Fibroblast of villous mesenchyme (primary cell): ENCODE measurements at places on chromosomes 7 and 10. TPM values are rescaled to one million over a fixed set of nuclear protein-coding genes. Genes with fewer than 3 reads are reported as not detected.

The CLCN1 gene
- total RNA-seq, result under 0.01 TPM in 2 replicates

The TMUB1 gene
- total RNA-seq, result 17.7 and 21.6 TPM in 2 replicates

The OR13A1 gene
- total RNA-seq, result not detected in 2 replicates

The CFAP69 gene
- total RNA-seq, result 1.6 and 2.6 TPM in 2 replicates

DNA sequence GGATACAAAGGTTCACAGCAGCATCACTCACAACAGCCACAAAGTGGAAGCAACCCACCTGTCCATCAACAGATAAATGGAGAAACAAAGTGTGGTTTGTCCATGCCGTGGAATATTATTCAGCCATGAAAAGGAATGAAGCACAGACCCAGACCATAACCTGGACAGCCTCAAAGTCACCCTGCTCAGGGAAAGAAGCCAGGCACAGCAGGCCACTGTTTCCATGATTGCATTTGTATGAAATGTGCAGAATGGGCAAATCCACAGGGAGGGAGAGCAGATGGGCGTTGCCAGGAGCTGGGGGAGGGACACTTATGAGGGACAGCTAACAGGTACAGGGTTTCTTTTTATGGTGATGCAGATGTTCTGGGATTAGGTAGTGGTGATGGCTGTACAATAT is 30.3 kb downstream of the FOXL3 start:
- no peak for DNase-seq

DNA sequence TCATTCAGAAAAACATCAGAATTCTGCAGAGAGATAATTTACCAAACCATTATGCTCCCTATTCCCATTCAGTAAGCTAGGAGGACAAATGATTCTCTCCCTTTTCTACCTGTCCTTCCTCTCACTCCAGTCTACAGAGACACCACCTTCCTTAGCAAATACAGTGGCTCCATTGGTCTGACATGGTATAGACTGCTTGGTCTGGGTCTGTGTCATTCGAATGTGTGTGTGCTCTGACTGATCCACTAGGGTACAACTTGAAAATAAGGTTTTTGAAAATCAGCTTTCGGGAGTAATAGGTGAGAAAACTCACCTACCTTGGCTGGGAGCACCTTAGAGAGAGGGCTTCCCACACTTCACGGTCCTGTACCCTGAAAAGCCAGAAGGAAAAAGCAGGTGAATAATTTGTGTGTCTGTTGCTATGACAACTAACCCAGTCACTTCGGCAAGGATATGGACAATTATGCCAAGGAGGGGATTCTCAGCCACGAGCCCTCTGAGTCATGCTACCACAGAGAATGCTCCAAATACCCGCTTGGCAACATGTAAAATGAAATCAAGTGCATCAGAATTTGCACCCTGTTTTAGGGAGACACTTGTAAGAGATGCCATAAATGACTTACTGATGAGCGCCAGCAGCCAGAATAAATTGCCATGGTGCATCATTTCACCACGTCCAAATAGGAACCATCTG is 114.5 kb upstream of the PRKCQ start:
- no peak for DNase-seq

DNA sequence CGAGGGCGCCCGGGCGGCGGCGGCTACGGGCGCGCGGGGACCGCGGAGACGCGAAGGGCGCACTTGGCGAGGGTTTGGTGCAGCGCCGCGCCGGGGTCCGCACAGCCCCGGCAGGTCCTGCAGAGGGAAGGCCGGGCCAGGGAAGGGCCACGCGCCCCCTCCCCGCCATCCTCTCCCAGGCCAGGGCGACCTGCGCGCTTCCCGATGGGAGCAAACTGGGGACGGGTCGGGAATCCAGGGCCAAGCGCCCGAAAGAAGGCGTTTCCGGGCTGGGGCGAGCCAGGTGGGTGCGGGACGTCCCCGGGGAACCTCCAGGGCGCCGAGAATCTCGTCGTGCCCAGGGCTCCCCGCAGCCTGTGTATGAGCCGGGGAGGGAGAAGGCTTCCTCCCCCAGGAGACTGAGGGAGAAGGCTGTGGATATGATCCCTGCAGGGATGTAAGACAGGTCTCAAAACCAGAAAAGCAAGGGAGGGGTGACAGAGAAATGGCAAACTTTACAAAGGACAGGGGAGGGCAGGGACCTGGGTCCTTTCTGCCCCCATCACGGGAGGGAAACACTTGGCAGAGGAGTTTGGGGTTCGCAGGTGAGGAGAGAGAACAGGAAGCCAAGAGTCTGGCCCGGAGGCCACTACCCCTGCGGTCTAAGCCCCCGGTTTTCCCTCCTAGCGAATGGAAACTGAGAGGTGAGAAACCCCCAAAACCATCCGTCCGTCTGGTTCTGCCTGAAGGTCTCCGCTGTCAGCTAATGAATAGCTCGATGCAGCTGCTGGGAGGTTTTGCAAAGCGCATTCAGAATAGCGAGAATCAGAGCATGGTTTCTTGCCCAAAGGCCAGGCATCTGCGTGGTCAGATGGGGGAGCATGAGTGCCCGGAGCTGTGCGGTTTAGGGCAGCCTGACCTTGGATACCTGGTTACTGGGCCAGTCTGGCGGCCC is 674 bp downstream of the AMZ1 start:
- DNase-seq, result no peak

DNA sequence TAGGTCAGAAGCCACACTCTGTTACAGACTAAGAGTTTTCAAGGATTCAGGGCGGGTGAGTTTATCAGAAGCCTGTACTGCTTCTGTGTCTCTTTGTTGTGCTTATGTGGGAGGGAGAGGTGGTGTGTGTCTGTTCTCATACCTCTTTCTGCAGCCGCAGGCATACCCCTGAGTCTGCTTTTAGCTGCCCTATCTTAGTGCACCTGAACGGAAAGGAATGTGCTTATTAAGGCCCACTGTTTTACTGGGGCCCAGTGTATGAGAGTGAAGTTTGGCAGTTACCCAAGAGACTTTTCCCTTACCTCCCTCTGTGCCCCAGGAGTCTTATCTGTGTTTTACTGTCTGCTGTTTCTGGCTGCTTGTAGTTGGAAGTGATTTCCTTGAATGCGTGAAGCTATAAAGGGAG is 104.3 kb downstream of the TYW1 start:
- DNase-seq, result no peak

DNA sequence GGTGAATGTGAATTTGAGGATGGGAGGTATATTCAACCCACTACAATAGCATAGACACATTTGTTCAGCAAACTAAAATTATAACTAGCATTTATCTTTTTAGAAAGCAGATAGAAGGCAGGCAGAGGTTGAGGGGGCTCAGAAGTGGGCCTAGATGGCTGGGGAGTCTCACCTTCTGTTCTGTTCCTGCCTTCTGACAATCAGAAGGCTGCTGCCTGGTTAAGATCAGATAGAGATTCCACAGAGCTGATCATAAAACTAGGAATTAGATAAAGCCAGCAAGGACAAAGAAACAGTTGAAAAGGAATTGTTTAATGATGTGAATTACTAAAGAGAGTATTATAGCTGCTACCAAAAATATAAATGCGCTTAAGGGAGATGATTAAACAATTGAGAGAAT is 11.6 kb upstream of the NFE2L3 start:
- DNase-seq, result no peak

DNA sequence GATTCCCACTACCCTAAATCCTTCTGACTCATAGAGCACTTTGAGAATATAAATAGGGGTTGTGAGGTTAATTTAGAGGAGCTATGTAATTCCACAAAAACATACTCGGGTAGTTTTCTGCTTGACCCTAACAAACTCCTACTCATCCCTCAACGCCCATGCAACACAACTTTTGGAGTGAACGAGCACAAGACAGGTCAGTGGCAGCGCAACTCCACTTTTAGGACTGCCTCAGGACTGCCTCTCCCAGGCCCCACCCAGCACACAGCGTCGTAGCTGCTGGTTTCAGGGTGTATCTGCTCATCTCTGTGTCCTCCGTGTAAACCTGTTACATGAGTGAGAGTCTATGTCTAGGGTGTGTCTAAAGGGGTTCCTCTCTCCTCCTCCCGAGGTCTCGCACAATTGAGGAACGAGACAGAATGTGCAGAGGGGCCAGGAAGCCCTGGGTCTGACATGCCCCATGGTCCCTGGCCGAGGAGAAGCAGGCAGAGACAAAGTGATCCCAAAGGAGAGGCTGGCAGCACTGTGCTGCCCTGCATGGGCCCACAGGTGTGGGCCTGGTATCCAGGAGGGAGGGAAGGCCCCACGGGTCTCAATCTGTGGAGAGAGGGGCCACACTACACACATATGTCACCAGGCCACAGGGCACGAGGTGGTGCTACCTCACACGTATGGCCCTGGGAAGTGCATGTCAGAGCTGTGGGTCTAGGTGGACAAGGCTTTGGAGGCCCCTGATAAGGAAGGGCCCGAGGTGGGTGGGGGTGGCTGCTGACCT is 45.5 kb downstream of the CAMK2B start:
- DNase-seq, result no peak

DNA sequence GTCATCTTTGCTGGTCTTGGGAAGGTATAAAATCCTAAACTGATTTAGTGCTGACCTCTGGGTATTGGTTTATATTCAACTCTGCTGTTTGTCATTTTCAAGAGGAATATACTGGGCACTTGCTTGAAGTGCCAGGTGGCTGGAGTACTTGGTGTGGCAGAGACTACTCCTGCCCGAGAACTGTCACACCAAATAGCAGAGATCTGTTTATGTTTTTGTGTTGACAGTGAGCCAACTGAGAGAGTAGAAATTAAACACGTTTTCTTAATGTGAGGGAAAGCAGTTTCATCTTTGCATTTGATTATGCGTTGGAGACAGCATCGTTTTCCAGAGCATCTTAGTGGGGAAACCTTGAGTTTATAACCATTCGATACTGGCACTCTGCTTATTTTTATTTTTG is 174.4 kb downstream of the CDCA7L start:
- DNase-seq, result no peak

DNA sequence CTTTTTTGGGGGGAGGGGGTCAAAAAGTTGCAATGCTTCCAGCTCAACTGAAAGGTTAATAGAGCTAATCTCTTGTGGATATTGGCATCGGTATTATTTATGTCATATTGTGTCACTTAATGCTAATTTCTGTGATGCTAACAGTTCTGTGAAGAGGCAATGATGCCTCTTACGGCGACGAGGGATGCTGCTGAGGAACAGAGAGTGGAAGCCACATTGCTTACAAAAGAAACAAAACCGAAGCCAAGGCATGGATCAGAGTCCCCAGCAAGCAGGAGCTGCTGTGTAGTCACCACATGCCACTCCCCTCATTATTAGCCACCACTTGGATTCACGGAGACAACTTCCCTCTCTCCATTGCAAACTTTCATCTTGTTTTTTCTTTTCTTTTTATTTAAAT is 536.5 kb upstream of the MGMT start:
- DNase-seq, result no peak

DNA sequence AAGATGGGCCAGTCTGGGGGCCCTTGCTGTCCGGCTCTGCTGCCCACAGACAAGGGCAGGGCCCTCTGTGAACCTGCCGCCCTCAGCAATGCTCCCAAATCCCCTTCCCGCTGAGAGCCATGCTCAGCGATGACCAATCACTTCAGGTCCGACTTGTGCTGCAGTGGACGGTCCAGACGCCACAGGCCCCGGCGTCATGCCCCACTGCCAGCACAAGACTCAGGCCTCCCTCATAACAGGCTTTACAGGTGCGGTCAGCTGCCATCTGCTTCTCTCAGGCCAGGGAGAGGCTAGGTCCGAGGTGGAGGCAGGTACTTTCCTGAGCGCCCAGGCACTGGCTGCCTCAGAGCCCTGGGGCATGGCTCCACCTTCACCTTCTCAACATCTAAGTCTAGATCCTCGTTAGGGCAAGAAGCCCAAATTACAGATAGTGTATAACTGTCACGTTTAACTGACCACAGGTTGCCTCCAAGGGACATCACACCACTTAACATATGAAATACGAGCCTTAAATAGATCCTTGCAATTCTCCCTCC is 393.2 kb downstream of the PTPRN2 start:
- DNase-seq, result no peak

GRCh38 chr10:132496360-132497062 is 41.1 kb upstream of the INPP5A start:
- no peak for DNase-seq

DNA sequence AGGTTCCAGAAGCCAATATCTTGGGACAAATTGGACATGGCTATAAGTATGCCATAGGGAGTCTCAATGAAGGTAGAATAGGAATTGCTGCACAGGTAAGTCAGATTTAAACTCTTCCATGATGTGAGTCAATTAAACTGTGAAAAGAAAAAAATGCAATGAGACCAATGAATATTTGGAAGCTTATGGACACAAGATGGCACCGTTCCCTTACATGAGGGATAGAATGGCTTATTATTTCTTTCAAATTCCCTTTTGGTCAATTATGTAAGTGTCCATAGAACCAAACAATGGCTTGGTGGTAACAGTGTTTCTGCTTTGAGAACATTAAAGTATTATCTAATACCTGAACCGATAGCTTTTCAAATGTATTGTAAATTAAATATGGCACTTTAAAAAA is 35.6 kb downstream of the ACADSB start:
- no peak for DNase-seq

DNA sequence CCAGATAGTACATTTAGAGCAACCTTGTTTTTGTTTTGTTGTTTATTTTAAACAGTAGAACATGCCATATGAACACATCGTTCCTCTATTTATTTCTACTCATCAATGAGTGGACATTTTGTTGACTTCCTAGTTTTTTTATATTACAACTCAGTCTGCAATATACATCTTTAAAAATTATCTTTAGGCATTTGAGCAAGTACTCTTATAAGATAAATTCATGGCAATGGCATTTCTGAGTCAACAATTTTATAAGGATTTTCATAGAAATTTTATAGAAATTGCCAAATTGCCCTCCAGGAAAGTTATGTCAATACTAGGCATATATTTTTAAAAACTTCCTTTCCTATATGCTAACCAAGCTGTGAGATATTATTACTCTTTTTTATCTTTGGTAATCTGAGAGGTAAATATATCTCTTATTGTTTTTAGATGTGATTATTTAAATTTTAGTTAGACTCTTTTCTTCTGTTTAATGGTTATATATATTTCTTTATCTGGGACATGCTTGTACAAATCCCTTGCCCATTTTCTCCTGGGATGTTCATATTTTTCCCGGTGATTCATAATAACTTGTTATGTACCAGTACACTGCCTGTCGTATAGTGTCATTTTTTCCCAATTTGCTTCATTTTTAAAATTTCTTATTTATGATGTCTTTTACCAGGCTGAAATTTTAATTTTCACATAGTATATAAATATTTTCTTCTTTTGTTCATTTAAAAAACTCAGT is 50.5 kb downstream of the FZD1 start:
- no peak for DNase-seq

- peak; percentile 28 for DNase-seq
These were observed 2.7 kb downstream of the SEMA3A start for GRCh38 chr7:84191842-84192241.
